NCI-H2227 treated with DMSO at 0.1 percent for 48 hours (cell line): ENCODE measurements at places on chromosomes 6 and 20.

DNA sequence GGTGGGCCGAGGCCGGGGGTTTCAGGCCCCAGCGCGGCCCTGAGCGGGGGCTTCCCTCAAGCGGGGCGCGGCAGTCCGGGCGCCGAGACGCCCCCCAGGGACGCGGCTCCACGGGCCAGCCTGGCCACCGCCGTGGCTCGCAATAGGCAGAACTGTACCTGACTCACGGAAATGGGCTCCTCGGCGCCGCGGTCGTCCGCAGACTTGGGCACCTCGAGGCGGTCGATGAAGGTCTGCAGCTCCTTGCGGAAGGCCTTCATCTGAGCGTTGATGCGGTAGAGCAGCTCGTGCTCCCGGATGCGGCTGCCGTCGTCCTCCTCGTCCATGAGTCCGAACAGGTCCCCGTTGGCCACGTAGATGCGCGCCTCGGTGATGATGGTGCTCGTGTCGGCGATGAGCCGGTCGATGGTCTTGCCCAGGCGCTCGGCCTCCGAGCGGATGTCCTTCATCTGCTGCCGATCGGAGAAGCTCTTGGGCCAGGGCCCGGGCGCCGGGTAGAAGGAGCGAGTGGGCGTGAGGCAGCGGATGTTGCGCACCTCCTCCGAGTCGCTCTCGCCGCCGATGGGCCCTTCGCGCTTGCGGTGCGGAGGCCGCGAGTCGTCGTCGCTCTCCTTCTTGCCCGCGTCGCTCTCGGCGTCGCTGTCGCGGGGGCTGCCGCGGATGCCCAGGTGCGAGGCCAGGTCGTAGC lies 16.1 kb upstream of the KIAA0408 start:
- DNase-seq, result no peak

GRCh38 chr20:50269091-50270033 lies 78.7 kb downstream of the CEBPB start:
- DNase-seq, result no peak

GRCh38 chr6:137297887-137298286 lies 78.7 kb upstream of the IFNGR1 start:
- no peak for DNase-seq

GRCh38 chr6:168715643-168716481 lies 274.9 kb downstream of the SMOC2 start:
- DNase-seq, result no peak

DNA sequence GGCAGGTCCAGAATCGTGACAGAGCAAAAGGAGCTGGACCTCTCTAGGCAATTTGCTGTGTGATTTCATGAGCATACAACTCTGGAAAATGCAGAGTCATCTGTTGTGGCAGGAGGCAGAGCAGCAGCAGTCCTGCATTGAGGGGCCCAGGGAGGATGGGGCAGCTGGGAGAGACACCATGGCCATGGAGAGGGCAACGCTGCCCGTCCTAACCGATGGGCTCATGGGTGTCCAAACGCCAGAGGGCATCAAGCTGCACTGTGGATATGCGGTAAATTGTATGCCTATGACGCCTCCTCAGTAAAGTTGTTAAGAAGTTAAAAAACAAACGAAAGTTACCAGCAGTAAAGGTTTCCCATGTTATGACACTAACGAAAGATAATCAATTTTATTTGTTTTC lies 42.2 kb upstream of the DACT2 start:
- DNase-seq, result no peak

- no peak for DNase-seq
These were observed 133.9 kb downstream of the KCNQ5 start for GRCh38 chr6:72755752-72756151.

DNA sequence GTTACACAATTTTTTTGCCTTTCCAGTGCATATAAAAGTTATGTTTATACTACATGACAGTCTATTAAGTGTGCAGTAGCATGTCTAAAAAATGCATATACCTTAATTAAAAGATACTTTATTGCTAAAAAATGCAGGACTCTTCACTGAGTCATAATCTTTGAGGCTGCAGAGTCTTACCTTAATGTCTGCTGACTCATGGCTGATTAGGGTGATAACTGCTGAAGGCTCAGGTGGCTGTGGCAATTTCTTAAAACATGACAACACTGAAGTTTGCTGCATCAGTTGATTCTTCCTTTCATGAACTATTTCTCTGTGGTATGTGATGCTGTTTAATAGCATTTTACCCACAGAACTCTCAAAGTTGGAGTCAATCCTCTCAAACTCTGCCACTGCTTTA lies 19.1 kb downstream of the ZSCAN23 start:
- no peak for DNase-seq

DNA sequence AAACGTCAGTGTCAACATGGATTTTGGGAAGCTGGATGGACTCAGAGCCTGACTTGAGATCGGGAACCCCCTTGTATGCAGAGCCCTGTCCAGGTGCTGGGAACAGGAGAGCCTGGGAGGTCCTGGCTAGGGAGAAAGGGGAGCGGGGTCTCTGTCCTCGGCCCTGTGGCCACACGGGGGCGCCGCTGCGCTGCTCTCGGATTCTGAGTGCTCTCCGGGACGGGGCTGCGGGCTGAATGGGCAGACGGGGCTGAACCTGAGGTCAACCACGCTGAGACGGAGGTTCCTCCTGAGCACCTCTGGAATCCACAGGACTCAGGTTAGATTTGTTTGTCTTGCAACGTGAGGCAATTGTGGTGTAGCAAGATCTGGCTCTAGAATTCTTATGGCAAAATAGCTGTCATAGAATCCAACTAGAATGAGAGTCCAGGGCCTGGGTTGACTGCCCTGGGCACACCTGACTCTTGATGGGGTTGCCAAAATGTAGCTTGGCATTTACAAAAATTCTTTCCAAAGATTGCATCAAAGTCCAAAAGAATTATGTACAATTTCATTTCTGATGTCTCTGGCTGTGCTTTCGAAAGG lies 20.6 kb upstream of the HLA-F start:
- DNase-seq, result no peak

DNA sequence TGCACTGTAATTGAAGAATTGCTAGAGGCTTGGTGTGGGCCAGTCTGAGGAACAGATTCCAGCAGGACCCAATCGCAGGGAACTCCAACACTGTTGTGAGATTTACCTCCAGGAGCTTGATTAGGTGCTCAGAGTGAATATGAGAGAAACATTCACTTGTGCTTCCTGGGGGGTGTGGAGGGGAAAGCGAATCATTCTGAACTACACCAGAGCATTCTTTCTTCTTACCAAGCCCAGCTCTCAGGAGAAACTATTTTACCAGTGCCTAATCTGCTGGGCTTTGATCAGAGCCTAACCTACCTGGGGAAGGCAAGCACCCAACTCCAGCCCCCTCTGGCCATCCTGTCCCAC lies 7.4 kb upstream of the SIRPB1 start:
- DNase-seq, result no peak

GRCh38 chr20:50280851-50281655 lies 90.4 kb downstream of the CEBPB start:
- no peak for DNase-seq

- no peak for DNase-seq
These were observed 119.1 kb upstream of the SLC2A12 start for GRCh38 chr6:134171517-134171916.

GRCh38 chr20:47156301-47157137 lies 200.0 kb downstream of the ZMYND8 start:
- peak; percentile 21 for DNase-seq

DNA sequence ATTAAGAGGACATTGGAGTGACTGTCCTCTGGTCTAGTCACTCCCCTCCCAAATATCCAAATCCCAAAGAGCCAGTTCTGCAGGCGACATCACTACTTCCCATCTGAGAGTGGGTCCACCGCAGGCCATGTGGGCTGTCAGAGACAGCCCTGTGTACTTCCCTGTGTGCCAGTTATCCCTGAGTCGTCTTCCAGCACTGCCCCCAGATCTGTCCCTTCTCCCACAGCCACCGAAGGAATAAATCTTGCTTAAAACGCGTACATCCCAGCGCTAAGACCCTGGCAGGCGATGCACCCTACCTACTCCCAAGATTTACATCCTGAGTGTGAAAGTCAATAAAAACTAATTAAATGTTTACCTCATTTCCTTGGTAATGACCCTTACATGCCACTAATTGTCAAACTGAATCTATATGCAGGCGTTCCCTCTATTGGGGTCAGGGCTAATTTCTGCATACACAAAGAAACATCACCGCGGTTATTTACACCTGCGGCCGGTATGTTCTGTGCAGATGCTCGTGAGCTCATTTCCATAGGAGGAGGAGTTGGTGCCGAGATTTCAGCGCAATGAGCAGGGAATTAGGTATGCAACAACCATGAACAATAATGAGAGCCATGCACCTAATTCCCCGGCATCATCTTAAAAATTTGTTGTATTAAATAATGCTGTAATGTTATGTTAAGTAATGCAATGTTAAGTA lies 31.3 kb upstream of the CDH4 start:
- no peak for DNase-seq

- DNase-seq, result no peak
These were observed 43.1 kb upstream of the BEND6 start for GRCh38 chr6:56911847-56912246.

GRCh38 chr6:40584741-40585140 lies 2.4 kb downstream of the LRFN2 start:
- DNase-seq, result no peak

DNA sequence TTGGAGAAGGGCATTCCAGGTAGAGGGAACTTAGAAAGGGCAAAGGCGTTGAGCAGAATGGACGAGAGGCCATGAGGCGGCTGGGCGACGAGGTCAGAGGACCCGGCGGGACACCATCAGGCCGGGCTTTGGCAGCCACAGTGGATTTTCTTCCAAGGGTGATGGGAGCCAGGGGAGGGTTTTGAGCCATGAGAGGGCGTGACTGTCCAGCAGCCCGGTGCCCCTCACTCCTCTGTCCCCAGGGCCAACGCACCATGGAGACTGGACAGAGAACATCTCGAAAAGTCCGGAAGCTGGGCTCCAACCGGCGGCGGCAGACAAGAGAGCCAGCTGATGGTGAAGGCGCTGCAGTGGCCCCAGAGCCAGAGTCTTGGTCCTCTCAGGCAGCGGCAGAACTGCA lies 6.4 kb downstream of the RAB44 start:
- no peak for DNase-seq

GRCh38 chr6:79635232-79635543 lies 4.1 kb downstream of the SH3BGRL2 start:
- DNase-seq, result no peak

DNA sequence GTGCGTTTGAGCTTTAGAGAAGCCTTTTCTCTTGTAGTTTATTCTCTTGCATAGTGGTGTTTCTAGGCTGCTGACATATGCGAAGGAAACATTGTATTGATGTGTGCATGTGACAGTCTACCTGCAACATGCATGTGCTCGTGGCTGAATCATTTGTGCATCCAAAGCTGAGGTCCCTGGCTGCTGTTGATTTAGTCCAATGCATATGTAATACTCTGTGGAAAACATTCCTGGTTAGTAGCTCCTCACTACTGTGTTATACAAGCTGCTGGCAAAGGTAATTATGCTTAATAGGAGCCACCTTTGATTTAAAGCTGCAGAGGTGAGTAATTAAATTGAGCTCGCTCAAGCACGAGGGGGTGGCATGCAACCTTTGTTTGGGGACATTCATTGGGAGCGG lies 24.5 kb downstream of the TSHZ2 start:
- no peak for DNase-seq

- no peak for DNase-seq
These were observed 36.1 kb upstream of the ZBP1 start for GRCh38 chr20:57656252-57656820.

GRCh38 chr6:1499777-1500176 lies 109.9 kb upstream of the FOXC1 start:
- DNase-seq, result no peak

DNA sequence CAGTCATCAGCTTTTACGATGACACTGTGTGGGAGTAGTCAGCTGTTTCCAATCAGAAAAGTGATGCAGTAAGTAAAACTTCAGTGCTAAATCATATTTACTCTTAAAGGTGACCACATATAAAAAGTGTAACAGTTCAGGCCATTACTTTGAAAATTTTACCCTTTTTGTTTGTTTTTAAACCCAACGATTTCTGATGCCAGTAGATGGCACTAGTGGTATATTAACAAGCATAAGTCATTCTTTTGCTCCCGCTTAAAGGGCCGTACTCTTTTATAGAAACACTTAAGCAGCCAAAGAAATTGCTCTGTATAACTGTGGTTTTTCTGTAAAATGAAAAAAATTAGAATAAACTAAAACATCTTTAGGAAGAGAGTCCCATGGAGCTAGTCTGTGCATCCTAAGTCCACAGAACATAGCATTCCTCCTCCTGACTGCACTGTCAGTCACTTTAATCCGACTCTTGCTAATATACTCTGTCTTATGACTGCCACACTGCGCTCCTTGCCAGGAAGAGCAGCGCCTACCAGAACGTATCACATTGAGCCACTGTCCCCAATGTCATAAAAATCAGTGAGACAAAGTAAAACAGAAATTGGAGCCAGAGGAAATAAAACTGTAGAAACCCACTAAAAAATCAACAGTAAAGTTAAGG lies 25.0 kb downstream of the HEBP2 start:
- peak; percentile 37 for DNase-seq

DNA sequence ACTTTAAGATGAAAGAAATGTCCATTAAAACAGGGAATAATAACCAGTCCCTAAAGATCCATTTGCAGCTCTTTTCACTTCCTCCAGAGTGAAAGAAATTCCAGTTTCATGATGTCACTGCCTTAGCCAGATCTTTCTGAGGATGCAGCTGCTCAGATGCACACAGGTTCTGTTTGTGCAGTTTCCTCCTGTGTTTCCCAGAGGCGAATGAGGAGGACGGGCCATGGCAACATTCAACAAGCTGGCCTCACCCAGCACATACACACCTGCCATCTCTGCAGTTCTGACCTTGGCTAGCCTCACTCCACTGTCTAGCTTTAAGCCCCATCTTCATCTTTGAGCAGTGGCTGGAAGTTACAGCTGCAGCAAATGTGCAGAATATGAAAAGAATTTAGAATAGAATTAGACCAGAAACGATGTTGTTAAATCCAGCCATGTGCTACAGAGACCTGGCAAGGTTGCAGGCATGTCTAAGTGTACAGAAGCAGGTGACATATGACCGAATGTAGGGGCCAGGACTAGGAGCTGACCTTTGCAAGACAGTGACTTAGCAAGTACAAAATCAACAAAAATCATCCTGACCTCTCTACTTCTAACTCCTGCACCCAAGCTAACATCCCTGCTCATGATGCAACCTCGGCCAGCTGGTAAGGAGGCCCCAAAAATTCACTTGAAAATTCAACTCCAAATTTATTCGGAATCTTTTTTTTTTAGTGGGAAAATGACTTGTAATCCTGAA lies 35.0 kb downstream of the FAM50B start:
- no peak for DNase-seq

GRCh38 chr20:10622657-10623418 lies 51.0 kb downstream of the JAG1 start:
- DNase-seq, result no peak

DNA sequence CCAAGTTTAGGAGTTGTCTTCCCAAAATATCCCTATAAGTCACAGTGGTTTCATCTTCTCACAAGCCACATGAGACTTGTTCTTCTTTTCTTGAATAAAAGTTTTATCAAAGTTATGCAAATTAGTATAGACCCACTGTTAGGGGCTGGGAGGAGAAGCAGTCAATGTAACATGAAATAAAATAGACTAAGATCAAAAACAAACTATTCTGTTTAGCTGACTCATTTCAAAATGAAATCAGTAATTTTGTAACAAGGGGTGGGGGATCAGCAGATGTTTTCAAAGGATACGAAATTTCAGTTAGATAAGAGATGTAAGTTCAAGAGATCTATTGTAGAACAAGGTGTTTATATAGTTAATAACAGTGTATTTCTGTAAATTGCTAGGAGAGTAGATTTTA lies 339.6 kb upstream of the PRDM1 start:
- DNase-seq, result no peak
